Epithelial cell of proximal tubule (primary cell): ENCODE measurements at places on chromosomes 1 and 21.

DNA sequence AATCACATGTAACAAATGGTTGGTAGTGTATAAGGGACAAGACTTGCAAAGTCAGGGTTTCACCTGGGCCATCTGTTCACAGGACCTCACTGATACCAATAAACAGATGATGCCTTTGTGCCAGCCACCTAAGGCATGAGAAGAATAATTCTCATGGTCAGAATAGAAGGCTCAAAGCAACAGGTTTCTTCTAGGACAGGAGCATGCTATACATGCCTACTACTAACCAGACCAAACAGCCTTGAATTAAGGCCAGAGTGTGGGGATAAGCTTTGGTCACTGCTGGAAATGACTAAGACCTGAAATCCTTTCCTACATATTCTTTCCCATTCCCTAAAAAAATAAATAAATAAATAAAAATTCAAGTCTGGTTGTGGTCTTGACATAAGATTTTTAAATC is 17.5 kb downstream of the PSMB2 start:
- no peak for DNase-seq

DNA sequence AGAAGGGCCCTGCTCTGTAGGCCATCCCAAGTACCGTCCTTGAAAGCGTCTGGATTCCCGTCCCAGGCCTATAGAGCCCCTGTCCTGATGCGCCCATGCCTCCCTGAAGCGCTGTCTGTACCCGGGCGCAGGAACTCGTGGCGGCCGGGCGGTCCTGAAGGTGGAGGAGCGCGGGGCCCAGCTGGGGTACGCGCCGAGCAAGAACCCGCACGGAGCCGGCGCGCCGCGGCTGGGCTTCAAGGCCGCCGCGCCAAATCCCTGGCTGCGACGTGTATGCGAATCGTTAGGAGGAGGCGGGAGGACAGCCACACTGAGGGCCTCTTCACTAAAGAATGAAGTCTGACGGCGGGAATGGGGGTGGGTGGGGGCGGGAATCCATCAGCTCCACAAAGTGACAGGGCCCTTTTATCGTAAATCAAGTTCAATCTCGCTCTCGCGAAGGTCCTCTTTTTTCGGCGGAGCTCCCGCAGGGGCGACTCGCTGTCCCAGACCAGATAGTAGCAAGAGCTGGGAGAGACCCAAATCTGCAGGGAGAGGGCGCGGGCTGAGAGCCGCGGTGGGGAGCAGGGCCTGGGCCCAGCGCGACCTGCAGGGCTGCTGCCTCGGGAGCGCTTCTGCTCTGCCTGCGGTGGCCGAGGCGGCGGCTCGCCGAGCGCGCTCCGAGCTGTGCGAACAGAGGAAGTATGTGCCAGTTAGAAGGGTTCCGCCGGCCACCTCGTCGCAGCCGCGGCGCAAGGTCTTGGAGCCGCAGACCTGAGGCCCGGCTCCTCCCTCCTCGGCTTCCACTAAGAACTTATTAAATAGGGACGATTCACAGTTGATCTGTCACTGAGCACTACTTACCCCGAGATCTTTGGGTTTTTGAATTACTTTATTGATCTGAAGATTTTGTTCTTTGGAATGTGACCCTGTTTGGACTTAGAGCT is 10.4 kb downstream of the BARHL2 start:
- no peak for DNase-seq

- DNase-seq: no peak
Observed at GRCh38 chr1:185385991-185386390, 68.9 kb upstream of the IVNS1ABP start.

DNA sequence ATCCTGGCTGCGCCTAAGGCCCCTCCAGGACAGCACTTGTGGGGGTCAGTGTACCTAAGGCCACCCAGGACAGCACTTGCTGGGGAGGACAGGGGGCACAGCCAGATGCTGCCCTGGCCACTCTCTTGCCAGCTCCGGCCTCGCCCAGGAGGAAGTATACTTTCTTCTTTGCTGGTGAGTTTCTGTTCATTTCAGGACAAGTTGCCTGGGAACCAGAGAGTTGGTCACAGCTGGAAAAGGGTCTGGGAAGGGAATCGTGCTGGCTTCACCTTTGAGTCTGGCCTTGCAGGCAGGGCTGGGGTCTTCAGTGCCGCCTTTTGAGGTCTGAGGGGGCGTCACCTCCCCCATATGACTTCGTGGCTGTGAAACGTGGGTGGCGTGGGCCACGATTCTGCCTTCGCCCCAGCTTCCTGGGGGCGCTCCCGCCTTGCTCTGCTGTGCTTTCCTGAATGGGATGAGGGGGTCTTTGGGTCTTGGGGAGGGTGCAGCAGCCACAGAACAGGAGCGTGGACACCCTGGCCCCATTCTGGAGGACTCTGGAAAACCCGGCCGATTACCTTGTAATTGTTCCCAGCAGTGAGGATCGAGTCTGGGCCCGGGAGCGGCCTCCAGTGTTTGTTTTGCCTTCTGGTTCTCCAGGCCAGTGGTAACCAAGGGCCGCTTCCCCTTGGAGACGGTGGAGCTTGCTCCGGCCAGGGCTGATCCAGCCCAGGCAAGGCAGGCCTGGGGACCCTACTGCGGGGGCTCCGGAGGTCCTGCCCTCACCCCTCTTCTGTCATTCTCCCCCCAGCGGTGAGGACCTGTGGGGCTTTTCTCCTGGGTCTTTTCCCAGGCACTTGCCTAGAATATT is 45.9 kb downstream of the SPSB1 start:
- DNase-seq: no peak
